ENCODE measurements at places on chromosomes 5 and 9.

GRCh38 chr5:127723571-127723970, 20.4 kb downstream of the CCDC192 start:
- DNase-seq, result no peak

DNA sequence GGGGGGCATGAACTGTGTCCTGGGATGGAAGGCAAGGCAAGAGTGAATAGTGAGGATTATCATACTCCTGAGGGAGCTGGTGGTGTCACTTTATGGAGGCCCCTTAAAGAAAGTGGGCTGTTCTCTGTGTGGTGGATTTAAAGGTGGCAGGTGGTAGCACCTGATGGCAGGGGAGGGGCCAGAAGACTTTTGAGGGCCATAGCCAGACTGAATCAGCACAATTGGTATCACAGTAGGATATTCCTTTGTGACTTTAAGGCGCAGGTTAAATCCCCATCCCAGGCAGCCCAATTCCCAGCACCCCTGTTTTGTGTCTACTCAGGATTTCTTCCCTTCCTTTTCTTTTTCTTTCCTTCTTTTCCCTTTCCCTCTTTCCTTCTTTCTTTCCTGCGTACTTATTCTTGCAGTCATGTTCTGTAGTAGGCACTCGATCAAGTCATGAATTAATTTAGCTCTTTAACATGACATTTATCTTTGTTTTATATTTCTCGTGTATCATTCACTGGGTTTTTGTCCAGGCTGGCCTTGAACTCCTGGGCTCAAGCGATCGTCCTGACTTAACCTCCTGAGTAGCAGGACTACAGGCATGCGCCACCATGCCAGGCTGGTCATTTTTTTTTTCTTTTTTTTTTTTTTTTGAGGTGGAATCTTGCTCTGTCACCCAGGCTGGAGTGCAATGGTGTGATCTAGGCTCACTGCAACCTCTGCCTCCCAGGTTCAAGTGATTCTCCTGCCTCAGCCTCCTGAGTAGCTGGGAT, 11.0 kb upstream of the PCBD2 start:
- DNase-seq, result no peak

DNA sequence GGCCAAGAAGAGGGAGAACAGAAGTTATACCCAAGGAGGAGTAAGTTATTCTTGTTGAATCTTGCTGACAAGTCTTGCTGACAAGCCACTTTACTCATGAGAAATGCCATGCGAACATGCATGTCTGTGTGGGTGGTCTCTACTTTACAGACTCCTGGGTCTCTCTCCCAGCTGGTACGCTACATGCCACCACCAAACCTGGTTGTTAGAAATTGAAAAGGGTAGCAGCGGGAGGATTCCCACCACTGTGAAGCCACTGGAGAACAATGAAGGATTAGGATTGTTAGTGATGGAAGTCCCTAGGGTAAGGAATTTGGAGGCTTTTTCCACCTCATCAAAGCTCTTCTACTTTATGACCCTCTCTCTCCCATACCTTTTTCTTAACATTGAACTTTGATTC, 53.6 kb upstream of the GABRB2 start:
- DNase-seq, result no peak

DNA sequence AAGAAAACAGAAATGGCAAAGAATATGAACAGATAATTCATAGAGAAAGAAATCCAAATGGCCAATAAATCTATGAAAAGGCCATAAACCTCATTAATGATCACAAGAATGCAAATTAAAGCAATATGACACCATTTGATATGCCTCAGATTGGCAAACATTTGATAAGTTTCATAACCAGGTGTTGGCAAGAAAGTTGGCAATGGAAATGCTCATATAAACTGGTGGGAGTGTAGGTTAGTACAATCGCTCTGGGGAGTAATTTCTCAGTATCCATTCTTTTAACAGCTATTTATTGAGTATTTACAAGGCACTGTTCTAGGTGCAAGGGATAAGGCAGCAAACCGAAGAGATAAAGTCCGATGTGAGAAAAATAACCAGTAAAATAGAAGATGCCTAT, 154.5 kb downstream of the TTLL11 start:
- DNase-seq, result no peak

DNA sequence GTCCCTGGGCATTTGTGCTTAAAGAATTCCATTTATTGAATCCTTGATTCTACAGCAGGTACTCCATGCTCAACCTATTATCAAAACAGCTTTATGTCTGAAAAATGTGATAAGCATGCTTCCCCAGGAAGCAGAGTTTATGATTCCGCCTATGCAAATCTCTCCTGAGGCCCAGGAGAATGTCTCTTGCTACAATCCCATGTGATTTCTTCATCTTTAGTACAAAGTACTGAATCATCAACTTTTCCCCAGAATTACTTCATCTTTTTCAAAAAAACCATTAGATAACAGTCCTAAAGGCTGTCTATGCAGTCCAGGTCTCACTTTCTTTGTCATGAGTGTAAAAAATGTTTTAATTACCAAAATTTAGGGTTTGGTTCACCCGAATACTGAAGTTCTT, 130.2 kb upstream of the ADAMTSL1 start:
- no peak for DNase-seq

GRCh38 chr5:72255237-72255636, 64.8 kb downstream of the MRPS27 start:
- DNase-seq, result no peak

DNA sequence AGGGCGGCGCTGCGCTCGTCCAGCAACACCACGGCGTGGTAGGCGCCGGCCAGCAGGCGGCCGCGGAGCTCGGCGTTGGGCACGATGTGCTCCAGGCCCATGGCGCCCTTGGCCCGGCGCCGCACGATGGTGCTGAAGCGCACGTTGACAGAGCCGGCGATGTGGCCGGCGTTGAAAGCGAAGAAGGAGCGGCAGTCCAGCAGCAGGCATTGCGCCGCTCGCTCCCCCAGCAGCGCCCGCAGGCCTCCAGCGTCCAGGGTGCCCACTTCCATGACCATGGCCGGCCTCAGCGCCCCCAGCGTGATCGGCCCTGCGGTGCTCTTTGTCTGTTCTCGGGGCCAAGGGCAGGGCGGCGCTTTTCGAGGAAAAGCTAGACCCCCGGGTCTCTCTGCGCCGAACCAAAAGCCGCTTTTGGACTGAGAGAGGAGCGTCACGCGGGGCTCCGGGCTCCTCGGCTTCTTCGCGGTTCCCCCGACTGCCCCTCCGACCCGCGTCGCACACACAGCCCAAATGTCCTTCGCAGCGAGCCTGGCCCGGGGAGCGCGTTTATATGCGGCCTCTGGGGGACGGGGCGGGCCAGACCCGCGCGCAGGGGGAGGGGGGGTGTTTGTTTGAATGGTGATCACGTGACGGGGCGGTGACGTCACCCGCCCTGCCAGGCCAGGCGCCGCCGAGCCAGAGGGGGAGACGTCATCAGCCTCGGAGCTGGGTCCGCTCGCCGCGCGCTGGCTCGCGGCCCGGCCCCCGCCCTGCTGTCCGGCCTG, at the start of gene DUSP1:
TSS of gene DUSP1 (minus strand) at position 521 of the 764 bp plus-strand sequence. CDS start at position 278, 243 bp downstream.
- peak; percentile 94 for DNase-seq

Measured in NCI-H187 (cell line).